ENCODE measurements at places on chromosomes 16 and 17. TPM values are rescaled to one million over a fixed set of nuclear protein-coding genes. Genes with fewer than 3 reads are reported as not detected.

COQ7 gene
- 27.3 TPM for total RNA-seq

RBL2 gene
- 106 TPM for total RNA-seq

ARSG gene
- 12.4 TPM for total RNA-seq

ALOXE3 gene
- total RNA-seq, result 0.45 TPM

LRRC75A gene
- total RNA-seq, result 12.7 TPM

CX3CL1 gene
- 4.4 TPM for total RNA-seq

LPO gene
- total RNA-seq, result not detected

KIF18B gene
- total RNA-seq, result 2.5 TPM

CCDC92B gene
- total RNA-seq, result 1.2 TPM

KRTAP1-5 gene
- total RNA-seq, result not detected

KRTAP4-6 gene
- not detected for total RNA-seq

SPATA32 gene
- total RNA-seq, result not detected

CRAMP1 gene
- 13.4 TPM for total RNA-seq

MAF gene
- total RNA-seq, result 9.0 TPM

DBNDD1 gene
- total RNA-seq, result 12.6 TPM

GPR142 gene
- not detected for total RNA-seq

CHST5 gene
- 0.45 TPM for total RNA-seq

PLLP gene
- 2.2 TPM for total RNA-seq

PLEKHH3 gene
- 5.0 TPM for total RNA-seq

P2RX5 gene
- total RNA-seq, result 3.5 TPM

DNAH17 gene
- total RNA-seq, result under 0.01 TPM

KCNJ18 gene
- not detected for total RNA-seq

EIF3C gene
- 79.7 TPM for total RNA-seq

BRIP1 gene
- total RNA-seq, result 16.0 TPM

EIF3CL gene
- total RNA-seq, result 59.2 TPM

PERCC1 gene
- not detected for total RNA-seq

TMEM100 gene
- total RNA-seq, result 11.0 TPM

FOXN1 gene
- not detected for total RNA-seq

ACSM2A gene
- total RNA-seq, result not detected

MFAP4 gene
- 2.7 TPM for total RNA-seq

HSD11B2 gene
- 11.4 TPM for total RNA-seq

CA5A gene
- not detected for total RNA-seq

PIK3R5 gene
- total RNA-seq, result 1.2 TPM

TSPOAP1 gene
- 54.2 TPM for total RNA-seq

SOCS1 gene
- total RNA-seq, result 3.2 TPM

KRT14 gene
- not detected for total RNA-seq

CCL13 gene
- 0.45 TPM for total RNA-seq

BOLA2 gene
- total RNA-seq, result 19.3 TPM

TK2 gene
- 26.6 TPM for total RNA-seq

C17orf113 gene
- 5.9 TPM for total RNA-seq

PDIA2 gene
- total RNA-seq, result 2.7 TPM

SBK1 gene
- total RNA-seq, result 28.1 TPM

UTS2R gene
- not detected for total RNA-seq

BRCA1 gene
- total RNA-seq, result 20.1 TPM

Data from cerebellum (tissue), 4 donors.